ENCODE measurements at places on chromosomes 2 and 18.

DNA sequence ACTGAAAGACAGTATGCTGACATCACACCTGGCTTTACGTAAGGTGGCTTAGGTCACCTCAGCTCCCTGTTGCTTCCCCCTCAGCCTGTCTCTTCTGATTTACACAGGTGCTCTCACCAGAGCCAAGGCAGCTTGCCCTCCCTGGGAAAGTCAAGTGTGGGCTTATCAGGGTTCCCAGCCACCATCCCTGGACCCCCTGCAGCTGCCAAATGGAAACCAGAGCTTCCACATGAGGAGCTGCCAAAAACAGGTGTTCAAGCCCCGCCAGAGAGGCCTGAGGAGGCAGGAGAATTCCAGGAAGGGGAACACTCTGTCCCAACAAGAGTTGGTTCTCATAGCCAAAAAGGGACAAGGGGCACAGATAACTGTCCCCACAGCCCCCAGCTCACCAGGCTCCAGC, 266.7 kb downstream of the ATAD2B start:
- DNase-seq = no peak

DNA sequence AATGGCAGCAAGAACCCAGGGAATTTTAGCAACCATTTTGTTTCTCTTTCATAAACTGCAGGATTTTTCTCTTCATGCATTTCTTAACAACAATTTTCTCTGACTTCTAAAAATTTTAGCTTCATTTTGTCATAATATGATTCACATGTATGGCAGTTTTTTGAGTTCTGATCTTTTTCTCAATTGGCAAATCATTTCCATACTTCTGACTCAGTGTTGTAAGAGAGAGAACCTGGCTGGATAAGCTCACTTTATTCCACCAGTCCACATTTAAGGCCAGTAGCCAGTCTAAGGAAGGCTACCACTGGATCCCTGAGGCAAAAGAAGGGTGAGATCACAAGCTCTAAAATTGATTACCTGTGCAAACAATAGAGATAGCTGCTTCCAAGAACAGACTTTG, 42.8 kb upstream of the COL3A1 start:
- DNase-seq = no peak

- no peak for DNase-seq
Measured at GRCh38 chr2:37558623-37559022, 112.8 kb downstream of the CDC42EP3 start.

DNA sequence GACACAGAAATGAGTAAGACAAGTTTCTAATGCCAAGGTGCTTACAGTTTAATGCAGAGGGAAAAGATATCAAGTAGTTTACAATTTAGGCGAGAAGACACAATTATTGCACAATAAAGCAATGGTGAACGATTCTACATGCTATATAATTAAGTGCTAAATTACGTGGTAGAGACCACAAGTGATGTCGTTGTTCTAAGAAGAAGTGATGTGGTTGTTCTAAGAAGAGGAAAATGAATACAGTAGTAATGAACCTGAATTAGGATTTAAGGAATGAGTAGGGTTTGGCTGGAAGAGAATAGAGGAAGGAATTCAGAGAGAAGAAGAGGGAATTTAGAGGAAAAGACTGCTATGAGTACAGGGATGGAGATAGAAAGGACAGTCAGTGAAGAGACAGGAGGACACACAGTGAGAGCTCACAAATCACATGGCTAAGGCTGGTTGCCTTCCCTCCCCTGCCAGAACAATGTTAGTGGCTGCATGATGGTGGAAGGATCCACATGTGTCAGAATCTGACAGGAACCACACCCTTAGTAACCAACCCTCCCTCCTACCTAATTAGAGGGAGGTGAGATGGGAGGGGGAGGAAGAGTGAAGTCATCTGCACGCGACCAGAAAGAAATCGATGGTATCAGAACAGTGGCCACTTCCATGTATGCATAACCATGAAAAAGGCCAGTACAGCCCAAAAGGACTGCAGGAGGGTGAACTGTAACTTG, 44.7 kb downstream of the M1AP start:
- no peak for DNase-seq

DNA sequence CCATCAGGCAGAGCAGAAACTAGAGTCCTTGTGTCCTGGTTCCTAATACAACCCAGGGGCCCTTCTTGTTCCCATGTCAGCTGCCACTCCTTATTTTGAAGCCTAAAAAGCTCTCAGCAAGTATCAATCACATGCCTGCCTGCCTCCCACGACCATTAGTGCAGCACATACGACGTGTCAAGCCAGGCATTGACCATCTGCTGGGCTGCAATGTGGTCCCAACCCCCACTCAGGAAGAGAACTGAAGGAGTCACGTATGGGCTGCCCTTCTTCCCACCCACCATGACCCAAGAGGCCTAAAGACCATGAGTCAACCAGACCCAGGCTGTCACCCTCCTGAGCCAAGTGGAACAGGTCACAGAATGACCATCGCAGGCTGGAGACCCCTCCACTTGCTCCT, 98.8 kb downstream of the KLHL29 start:
- DNase-seq = no peak

Measured in activated CD8-positive, alpha-beta memory T cell treated with anti-CD3 and anti-CD28 coated beads for 1 hour (primary cell).